ENCODE measurements at places on chromosomes 3 and 15.

DNA sequence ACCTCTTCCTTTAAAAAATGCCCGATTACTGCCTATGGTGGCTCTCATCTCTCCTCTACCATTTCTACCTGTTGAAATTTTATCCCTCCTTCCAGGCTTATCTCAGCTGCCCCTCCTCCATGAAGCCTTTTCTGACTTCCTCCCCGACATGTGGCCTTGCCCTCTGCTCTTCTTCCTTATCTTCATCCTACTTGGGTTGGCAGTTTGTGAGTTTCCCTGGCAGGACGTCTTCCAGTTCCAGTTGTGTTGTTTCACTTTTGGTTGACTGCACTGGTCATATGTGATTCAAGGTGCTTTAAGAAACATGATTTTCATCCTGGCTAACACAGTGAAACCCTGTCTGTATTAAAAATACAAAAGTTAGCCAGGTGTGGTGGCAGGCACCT, 4.4 kb downstream of the DLL4 start:
- DNase-seq: no peak

GRCh38 chr3:65960087-65960486, 78.6 kb downstream of the MAGI1 start:
- no peak for DNase-seq

- no peak for DNase-seq
Observed at GRCh38 chr15:64635499-64636495, 139.6 kb downstream of the RBPMS2 start.

DNA sequence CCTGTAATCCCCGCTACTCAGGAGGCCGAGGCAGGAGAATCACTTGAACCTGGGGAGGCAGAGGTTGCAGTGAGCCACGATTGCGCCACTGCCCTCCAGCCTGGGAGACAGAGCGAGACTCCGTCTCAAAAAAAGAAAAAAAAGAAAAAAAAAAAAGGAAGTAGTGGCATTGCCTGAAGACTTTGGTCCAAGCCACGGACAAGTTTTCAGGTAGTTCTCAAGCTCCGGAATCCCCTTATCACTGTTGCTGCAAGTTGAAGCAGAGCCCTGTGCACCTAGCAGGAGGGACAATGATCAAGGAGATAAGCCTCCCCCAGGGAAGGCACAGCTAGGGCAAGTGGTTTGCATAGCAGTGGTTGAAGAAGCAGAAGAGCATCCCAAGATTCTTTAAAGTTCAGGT, 97.6 kb downstream of the MEX3B start:
- no peak for DNase-seq

GRCh38 chr15:73264881-73265280, 103.9 kb downstream of the HCN4 start:
- DNase-seq: no peak

- DNase-seq: no peak
Observed at GRCh38 chr3:29011966-29012365, 268.9 kb upstream of the RBMS3 start.

DNA sequence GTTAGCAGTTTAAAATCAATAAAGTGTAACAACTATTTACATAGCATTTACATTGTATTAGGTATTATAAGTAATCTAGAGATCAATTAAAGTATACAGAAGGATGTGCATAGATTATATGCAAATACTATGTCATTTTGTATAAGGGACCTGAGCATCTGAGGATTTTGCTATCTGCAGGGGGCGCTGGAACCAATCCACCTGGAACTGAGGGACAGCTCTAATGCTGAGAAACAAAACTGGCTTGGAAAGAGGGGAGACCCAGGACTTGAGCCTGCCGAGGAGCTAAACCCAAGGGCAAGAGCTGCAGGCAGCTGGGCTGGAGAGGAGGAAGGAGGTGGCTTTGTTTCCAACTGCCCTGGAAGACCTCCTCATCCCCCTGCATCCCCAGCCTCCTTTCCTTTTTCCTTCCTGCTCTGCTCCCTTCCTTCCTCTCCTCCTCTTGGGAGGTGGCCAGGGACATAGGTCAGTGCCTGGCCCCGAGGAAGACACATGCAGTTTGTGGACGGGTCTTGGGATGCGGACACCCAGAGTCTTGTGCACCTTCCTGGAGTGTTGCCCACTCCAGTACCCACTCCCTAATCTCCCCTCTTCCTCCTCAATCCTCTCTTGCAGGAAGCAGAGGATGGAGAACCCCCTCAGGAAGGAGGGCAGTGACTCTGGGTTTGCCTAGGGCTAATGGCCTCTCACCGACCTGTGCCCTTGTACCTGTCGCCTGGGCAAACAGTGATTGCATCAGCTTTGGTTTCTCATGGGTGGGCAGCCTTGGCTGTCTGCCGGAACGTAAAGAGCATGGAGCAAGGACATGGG, 825 bp upstream of the RTP3 start:
- no peak for DNase-seq

DNA sequence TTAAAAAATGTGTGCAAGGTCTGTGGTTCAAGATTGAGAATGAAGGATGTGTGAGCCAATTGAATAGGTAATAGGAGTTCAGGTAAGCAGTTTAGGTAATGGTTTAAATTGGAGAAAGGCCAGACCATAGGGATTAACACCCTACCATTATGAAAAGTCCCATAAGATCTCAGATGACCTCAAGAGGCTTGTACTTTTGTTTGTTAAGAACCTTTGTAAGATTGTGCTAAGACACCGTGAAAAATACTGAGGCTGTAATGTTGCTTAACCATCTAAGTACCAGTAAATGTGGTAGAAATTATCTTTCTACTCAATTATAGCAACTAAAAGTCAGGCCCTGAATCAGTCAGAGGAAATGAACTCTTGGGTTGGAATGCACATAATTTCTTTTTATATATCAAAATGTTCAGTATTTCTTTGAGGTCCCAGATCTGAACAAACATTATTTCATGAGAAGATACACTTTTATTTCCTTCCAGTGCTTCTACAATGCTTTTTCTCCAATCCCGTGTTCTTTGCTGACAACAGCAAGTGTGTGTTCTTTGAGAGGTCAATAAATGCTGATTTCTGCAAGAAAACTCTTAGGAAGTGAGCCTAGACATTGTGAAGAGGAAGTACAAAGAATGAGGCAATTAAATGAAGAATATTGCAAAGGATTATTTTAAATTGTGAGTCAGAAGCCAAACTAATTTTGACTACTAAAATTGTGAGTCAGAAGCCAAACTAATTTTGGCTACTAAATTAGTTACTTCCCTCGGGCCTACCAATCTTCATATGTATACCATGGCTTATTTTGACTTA, 66.4 kb downstream of the TCF12 start:
- no peak for DNase-seq

- no peak for DNase-seq
Observed at GRCh38 chr3:123790254-123791072, 93.7 kb downstream of the MYLK start.

DNA sequence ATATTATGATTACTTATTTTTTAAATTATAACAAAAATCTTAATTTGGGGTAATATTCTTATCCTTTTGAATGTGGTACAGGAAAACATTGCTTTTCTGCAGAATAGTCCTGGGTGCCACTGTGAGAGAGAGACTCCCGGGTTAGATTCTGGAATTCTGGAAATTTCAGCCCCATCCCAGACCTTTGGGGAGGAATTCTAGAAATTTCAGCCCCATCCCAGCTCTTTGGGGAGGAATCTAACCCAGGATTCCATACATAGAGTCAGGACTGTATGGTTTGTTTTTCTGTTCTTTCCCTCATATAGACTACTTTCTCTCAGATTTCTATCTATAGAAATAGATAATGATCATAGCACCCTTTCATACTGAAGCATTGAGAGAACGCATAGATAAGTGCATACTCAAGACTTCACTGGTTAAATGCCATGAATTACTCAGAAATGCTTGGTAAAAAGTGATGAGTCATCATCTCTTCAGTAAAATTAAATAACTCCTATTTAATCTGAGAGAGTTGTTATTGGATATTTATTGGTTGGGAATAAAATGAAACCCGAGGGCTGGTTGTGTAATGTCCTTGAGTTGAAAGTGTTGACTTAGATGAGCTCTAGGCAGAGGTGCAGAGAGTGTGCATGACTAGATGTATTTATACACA, 8.3 kb downstream of the EIF2AK4 start:
- DNase-seq: no peak

- DNase-seq: no peak
Observed at GRCh38 chr3:82093641-82094040, 332.2 kb upstream of the GBE1 start.

DNA sequence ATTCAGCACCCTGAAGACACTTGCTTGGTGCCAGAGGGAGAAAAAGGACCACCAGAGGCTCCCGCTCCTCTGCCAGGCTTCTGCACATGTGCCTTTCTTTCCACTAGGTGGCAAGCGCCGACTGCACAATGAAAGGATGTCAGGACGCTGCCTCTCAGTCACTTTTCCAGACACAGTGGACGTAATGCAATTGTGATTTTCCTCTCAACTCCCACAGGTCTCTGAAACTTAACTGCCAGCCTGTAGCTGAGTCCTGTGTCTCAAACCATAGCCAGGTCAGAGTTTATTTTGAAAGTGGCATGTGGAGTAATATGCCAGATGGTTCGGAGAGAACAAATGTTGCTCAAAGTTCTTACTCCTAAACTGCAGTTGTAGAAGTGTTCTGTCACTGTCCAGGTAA, 162.9 kb downstream of the ITPR1 start:
- no peak for DNase-seq

All from Panc1 (cell line).